GM18507 (cell line): ENCODE measurements at places on chromosomes 1 and 21.

DNA sequence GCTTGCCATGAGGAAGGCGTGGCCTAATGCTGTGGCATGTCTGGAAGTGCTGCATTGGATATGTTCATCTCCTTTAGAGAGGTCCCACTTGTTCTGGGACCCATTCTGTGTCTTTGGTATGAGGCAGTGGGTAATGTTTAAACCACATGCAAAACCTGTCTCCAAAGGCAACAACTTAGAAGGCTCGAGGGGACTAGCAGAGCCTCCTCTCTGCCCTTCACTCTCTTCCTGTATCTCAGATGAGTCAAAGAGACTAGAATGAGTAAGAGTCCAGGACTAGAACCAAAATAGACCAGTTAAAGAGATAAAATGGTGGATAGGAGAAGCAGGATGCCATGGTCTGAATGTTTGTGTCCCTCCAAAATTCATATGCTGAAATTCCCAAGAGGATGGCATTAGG is 220.8 kb upstream of the KIAA0040 start:
- no peak for DNase-seq

GRCh38 chr1:116971258-116971860 is 30.2 kb upstream of the CD101 start:
- no peak for DNase-seq

DNA sequence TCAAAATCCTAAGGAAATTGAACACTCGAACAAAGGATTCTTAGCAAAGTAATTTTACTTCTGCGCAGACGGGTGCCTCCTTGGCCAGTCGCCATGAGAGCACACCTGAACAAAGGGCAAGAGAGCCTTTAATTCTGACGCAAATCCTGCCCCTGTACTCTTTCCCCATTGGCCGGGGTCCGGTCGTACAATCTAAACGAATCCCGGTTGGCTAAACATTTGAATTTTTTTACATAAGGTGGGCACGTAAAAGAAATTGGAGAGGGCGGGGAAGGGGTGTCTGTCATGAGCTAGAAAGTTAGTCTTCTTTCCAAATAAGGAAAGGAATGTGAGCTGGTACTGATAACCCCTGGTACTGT is 8.2 kb upstream of the IL22RA1 start:
- no peak for DNase-seq

DNA sequence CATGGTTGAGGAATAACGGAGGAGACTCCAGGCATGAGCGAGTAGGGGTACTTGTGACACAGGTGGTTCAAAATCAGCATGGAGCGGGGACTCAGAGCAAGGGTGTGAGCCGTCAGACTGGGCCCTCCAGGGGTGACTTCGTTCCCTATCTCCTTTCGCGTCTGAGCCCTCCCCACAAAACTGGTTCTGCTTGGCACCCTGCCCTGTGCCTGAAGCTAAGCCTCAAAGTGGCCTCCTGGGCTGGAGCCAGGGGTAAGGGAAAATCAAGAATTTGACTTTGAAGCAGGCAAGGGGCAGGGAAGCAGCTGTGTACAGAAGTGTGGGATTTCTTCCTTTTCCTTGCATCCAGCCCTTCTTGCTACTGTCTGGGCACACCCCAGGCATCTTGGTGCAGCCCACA is 331.5 kb upstream of the AJAP1 start:
- no peak for DNase-seq

- no peak for DNase-seq
These were observed 282.8 kb downstream of the ZNF648 start for GRCh38 chr1:181778640-181779260.

GRCh38 chr1:173549813-173550212 is 53.1 kb downstream of the SLC9C2 start:
- no peak for DNase-seq
